ENCODE measurements at places on chromosomes 4 and X.

- DNase-seq, result no peak
These were observed 68.1 kb downstream of the SORBS2 start for GRCh38 chr4:185743722-185744487.

DNA sequence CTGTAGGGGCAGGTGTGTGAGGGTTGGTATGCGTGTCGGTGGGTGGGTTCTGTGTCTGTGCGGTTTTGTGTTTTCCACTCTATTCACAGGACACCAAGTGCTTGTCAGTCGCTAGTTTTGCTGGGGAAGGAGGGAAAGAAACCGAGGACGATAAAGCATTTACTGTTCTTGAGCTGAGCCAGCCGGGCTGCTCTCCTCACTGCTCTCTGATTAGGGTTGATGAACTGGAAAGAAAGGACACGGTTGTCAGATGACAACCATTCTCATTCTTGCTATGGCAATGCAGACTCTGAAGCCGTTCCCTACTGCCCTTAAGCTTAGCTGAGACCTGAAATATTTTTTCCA, 832 bp downstream of the EGFL6 start:
- no peak for DNase-seq

GRCh38 chr4:54727346-54727745, 69.6 kb downstream of the KIT start:
- DNase-seq, result no peak

- DNase-seq, result no peak
These were observed 195.9 kb upstream of the LDB2 start for GRCh38 chr4:17094159-17094875.

DNA sequence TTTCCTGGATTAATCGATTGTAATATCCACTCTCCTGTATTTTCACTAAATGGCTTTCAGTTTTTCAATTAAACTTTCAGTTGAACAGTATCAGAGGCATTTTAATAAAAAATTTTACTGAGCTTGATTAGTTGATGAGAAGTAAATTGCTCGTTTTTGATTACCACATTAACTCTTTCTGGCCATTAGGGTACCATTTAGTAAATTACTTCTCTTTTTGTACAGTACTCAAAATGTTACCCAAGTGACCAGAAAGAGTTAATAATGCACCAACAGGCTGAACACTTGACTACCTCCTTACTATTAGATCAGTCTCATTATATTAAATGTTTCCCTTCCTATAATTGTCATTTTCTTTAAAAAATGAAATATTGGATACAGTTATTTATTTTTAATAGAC, 289.2 kb downstream of the TENM3 start:
- no peak for DNase-seq

DNA sequence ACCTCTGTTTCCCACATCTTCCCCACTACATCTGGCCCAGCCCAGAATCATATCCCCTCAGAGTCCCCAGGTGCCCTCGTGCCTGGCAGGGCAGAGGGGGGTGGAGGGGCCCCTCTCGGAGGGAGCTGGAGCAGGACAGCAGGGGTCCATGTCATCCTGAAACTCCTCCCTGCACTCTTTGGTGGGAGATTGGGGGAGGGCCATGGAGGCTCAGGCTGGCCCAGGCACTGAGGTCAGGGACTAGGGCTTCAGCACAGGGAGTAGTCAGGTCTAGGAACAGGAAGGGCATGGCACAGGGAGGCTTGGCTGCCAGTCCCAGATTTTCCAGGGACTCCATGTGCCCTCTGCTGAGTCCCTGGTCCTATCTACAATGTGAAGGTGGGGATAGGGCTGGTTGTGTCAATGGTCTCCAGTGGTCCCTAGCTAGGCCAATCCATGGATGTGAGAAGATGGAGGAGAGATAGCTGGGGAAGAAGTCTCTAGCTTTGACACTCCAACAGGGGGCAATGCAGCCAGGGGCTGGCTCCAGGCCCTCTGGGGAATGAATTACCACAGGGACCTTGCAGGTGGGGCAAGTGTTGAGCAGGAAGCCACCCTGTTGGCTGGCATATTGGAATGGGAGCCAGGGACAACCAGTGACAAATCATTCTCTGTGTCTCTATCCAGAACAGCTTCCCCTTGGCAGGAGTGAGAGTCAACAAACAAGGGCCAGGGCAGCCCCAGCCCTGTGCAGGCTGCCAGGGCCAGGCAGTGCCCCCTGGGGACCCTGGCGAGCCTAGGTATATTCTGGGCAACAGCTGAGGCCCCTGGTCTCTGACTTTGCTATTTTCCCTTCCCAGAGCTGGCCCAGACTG, 154.4 kb downstream of the EFNB1 start:
- DNase-seq, result no peak

Data from GM04503 (cell line).